Fibroblast of skin of abdomen (primary cell): ENCODE measurements at places on chromosomes 16 and 17.

GRCh38 chr17:75271955-75272847, 1.2 kb upstream of the MIF4GD start:
- no peak for DNase-seq

- DNase-seq = no peak
These were observed 5.5 kb downstream of the PRR29 start for GRCh38 chr17:64003526-64004121.

GRCh38 chr16:13961099-13961811, 41.3 kb downstream of the ERCC4 start:
- DNase-seq = peak; percentile 37

- no peak for DNase-seq
These were observed 18.6 kb upstream of the POLR3E start for GRCh38 chr16:22278441-22279230.

DNA sequence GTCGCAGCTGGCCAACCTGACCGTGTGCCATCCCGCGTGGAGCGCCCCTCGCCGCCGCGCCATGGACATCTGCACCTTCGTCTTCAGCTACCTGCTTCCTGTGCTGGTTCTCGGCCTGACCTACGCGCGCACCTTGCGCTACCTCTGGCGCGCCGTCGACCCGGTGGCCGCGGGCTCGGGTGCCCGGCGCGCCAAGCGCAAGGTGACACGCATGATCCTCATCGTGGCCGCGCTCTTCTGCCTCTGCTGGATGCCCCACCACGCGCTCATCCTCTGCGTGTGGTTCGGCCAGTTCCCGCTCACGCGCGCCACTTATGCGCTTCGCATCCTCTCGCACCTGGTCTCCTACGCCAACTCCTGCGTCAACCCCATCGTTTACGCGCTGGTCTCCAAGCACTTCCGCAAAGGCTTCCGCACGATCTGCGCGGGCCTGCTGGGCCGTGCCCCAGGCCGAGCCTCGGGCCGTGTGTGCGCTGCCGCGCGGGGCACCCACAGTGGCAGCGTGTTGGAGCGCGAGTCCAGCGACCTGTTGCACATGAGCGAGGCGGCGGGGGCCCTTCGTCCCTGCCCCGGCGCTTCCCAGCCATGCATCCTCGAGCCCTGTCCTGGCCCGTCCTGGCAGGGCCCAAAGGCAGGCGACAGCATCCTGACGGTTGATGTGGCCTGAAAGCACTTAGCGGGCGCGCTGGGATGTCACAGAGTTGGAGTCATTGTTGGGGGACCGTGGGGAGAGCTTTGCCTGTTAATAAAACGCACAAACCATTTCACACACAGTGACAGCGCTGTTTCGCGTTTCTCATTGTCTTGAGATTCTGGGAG, 2.0 kb upstream of the ZACN start:
- DNase-seq = no peak

DNA sequence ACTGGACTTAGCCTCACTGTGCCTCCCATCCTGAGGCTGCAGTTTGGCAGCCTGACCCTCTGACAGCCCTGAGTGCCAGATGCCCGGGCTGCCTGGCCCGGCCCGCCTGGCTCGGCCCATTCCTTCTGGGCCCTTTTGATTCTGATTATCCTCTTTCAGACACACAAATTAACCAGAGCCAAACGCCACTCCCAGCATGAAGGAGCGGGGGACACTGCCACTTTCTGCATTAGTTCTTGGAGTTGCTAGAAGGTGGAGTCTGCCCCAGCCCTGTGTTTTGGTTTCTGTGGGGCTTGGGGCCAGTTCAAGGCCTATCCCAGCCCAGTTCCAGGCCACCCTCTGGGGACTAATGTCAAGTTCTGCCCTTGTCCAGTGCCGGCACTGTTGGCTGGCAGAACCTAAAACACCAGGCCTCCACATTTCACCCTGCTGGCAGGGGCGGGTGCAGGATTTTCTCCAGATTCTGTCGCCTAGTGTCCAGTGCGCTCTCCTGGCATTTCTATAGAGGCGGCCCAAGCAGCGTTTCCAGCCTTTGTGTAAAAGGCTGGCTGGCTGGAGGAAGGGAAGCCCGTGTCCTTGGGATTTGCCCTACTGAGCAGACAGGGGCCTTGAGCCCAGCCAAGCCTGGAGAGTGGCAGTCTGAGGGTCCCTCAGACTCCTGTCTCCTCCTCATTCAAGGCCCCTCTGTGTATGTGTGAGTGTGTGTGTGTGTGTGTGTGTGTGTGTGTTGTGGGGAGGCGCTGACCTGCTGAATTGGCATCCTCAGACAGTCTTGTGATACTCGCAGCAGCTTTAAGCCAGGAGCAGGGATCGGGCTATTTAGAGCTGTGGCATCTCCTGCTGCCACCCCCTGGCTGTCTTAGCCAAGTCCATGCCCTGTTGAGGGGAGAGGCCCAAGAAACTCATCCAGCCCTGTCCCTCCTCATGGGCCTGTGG, 21.4 kb downstream of the PLCD3 start:
- no peak for DNase-seq

DNA sequence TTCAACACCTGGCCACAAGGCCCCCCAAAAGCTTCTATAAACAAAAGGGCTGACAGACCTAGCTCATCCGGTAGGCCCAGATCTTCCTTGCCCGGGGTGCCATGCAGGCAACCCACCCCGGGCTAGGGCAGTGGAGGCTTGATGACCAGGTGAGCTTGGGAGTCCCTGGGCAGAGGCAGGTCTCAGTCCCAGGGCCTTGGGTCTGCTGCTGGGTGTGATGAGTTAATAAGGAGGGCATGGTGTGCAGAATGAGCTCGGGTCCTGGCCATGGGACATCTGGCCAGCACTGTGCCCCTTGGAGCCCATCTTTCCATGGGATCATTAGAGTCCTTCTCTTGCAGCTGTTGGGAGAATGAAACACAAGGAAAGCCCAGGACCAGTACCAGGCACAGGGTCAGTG, 20.2 kb upstream of the MPRIP start:
- DNase-seq = no peak

DNA sequence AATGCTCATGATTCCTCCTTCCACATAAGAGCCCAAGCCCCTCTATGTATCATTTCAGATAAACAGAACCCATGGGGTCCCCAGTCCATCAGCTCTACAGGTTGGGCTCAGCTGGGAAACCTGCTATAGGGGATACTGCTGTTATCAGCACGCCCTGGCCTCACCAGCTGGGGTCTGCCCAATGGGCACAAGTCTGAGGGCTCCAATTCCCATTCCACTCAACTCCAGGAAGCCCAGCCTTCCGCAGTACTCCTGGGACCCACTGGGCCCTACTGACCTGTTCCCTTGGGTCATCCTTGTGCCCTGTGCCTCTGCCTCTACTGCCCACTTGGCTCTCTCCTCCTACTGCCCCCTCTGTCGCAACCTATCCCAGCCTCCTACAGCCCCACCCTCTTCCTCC, 16.2 kb upstream of the XYLT2 start:
- no peak for DNase-seq

DNA sequence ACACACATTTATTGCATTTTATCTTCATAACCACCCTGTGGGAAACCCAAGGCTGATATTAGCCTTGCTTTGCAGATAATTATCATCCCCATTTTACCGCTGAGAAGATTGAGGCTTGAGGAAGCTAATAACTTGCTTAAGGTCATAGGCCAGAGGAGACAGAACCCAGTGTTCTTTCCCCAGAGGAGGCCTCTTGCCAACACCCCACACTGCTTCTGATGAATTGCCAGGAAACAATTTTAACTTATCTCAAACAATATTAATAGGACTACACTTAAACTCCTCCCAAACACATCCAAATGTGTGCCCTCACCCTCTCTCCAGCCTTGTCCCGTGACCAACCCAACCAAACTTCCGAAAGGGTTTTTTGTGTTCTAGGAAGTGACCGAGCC, 2.1 kb upstream of the SPG7 start:
- DNase-seq = no peak

DNA sequence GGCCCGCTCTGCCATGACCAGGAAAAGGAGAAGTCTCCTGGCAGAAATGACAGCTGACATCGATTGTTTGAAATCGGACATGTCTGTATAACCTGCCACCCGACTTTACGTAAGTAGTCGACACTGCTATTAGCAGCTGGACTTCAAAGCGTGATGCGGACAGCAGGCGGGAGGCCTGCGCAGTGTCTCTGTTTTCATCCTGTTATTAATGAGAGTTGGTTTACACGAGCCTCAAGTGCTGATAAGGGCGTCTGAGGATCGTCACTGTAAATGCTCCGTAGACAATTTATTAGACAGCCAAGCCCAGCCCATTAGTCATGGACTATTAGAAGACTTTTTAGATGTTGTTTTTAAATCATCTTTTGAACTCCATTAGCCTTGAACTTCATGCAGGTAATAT, 328.3 kb downstream of the FOXL1 start:
- DNase-seq = no peak

- no peak for DNase-seq
These were observed 194.3 kb downstream of the ZNF423 start for GRCh38 chr16:49661465-49662187.

GRCh38 chr16:57635266-57636097, 7.1 kb downstream of the ADGRG1 start:
- DNase-seq = no peak
